CMK (cell line): ENCODE measurements at places on chromosomes 2 and 18.
A peak's percentile ranks its signal among the peaks of the same experiment; 100 is the strongest.

GRCh38 chr2:61295981-61296380, 134.0 kb downstream of the C2orf74 start:
- DNase-seq, result peak; percentile 29

DNA sequence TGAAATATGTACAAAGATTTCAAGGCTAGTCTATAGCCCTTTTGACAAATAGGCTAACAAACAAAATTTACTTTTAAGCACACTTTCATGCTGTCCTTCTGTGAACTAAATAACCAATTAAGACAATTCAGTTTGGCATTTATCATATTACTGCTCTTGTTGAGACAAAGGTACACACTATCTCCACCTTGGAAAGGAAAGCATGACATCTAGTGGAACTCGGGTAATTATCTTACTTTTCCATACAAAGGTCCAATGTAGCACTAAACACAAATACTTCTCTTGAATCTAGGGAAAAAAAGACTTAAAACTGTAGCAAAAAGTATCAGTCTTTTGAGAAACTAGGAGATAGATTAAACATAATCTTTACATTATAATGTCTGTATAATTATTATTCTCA, 125.0 kb upstream of the CD226 start:
- DNase-seq, result no peak

GRCh38 chr2:138777996-138778395, 2.2 kb downstream of the NXPH2 start:
- DNase-seq, result no peak

DNA sequence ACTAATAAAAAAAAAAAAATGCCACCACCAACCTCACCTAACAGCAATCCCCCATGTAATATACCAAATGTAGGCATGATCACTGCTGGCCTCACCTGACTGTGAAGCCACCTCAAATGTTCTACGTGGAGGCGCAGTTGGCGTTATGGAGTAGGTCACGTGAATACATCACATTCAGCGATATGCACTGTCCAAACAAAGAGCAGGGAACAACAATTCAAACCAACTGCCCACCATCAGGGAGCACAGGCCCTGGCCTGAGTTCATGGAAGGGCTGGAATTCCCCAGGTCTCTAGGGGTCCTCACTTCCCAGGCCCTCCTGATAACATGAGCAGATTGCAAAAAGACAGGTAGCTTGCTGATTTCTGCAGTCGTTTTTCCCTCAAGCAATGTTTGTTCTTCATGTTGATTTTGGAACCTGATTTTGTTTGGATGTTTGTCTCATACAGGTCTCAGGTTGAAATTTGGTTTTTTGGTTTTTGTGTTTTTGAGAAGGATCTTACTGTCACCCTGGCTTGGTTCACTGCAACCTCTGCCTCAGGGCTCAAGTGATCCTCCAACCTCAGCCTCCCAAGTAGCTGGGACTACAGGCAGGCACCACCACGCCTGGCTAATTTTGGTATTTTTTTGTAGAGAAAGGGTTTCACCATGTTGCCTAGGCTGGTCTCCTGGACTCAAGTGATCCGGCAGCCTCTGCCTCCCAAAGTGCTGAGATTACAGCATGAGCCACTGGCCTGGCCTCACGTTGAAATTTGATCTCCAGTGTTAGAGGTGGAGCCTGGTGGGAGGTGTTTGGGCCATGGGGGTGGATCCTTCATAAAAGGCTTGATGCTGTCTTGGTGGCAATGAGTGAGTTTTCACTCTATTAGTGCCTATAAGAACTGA, 15.5 kb downstream of the TBC1D8 start:
- DNase-seq, result no peak

GRCh38 chr2:88596141-88596830, 31.0 kb downstream of the EIF2AK3 start:
- no peak for DNase-seq

DNA sequence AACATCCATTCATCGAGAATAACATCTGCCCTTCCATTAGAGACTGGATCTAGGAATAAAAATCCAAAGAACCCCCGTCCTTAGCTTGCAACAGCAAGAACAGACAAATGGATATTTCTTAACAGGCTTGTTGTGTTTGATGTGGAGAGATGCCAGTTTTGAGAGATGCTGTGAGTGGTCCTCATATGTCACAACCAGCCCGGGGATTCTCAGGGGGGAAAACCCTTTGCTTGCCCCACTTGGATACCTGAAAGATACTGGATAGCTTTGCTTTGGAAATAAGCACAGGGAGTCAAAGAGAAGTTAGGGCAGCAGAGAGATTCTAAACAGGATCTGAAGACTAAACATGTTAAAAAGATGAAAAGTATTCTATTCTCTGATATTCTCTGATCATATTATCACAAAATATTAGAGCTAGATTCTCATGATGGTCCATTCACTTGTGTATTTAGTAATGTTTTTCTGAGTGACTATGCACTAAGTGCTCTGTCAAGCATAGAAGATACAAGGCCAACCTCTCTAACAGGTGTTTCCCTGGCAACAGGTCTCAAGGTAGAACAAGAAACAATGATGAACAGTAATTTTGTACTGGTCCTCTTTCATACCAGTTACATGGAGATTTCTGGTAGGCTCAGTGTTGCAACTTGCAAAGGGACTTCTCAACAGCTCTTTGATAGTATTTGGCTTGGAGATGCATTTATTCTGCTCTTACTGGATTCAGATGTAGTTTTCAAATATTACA, 348.2 kb downstream of the MYCN start:
- DNase-seq, result no peak

DNA sequence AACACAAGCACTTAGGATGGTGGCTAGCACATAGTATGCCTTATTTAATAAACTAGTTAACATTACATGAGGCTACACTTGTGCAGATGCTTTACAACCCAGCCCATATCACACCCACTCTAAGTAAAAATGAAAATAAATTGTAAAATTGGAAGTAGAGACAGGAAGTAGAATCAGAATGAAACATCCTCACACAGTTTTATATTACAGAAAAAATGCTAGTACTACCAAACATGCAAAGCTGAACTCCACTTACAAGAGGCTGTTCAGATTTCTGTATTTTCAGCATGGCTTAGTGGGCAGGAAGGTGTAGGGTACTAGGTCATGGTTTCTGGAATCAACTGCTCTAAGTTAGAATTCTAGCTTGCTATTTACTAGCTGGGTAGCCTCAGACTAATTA, 18.2 kb upstream of the CRIM1 start:
- no peak for DNase-seq

DNA sequence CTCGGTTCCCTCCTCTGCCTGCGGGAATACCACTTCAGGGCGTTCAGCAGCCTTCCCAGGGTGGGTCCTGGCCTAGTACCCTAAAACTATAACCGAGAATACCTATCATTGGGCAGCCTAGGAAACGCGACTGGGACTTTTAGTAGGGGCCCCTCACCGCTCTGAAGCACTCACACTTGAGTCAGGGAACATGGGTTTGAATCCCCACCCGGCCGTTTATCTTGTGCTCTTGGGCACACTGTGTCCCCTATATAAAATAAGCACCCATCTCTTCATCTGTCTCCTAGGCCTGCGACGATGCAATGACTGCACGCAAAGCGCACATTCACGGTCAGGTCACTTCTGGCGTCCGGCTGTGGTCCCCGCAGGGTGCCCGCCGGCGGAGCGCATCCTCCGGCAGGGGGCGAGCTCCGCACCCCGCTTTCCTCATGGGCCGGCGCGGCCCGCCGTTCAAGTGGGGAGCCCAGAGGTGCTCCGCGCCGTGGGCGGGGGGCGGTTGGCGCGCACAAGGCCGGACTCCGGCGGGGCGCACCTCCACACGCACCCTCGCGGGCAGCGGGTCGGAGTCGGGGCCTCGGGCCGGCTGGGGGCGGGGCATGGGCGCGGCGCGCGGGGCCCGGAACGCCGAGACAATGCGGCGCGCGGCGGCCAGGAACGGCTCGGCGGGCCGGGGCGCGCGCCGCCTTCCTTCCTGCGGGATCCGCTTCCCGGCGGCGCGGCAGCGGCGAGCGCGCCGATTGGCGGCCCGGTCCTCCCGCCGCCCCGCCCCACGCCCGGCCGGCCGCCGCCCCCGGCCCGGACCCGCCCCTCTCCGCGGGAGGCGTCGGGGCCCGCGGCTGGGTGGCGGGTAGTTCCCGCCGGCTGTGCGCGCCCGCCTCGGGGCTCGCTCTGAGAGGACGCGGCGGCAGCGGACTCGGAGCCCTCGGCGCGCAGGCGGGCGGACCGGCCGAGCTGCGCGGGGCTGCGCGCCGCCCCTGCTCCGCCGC, at the start of gene ASAP2:
TSS of gene ASAP2 (plus strand) at position 850 of the 986 bp plus-strand sequence. CDS start 293 bp downstream, outside the sequence.
- DNase-seq, result peak; percentile 36

GRCh38 chr2:168146892-168147810, 100.2 kb downstream of the STK39 start:
- no peak for DNase-seq

- DNase-seq, result no peak
These were observed 312.6 kb downstream of the DPP10 start for GRCh38 chr2:114754907-114755563.

DNA sequence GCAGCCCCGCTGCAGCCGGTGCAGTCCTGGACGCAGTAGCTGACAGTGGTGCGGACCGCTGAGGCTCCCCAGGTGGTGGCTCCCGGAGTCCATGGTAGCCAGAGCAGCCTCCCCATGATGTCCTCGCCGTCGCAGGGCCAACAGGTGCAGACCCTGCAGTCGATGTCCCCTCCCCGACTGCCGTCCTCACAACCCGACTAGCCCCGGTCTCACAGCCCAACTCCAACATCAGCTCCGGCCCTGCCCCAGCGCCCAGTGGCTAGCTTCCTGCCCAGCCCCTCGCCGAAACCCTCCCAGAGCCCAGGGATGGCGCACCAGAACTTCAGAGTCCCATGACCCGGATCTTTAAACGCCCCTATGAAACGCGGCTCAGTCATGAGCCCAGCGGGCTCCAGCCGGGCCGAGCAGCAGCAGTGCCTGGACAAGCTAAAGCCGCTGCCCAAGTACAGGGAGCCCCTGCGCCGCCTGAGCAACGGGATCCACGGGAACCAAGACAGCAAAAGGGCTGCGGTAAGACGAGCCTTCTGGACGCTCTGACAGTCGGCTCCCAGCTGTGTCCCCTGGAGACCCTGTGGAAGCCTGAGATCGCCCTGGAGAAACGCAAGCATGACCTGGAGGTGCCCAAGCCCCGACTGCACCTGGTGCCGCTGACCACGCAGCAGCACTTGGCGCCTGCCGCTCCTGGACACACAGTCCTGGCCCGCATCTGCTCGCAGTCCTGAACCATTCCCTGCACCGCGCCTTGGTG, 53.8 kb upstream of the TUBA3E start:
- no peak for DNase-seq

- no peak for DNase-seq
These were observed 1.2 kb downstream of the REV1 start for GRCh38 chr2:99488539-99489062.

GRCh38 chr18:55778788-55779690, 191.0 kb upstream of the TCF4 start:
- DNase-seq, result no peak

- DNase-seq, result no peak
These were observed 39.2 kb downstream of the COL4A4 start for GRCh38 chr2:227124811-227125210.

GRCh38 chr2:213164263-213164662, 12.9 kb upstream of the IKZF2 start:
- no peak for DNase-seq

- DNase-seq, result no peak
These were observed 24.1 kb downstream of the HJURP start for GRCh38 chr2:233830111-233830802.

DNA sequence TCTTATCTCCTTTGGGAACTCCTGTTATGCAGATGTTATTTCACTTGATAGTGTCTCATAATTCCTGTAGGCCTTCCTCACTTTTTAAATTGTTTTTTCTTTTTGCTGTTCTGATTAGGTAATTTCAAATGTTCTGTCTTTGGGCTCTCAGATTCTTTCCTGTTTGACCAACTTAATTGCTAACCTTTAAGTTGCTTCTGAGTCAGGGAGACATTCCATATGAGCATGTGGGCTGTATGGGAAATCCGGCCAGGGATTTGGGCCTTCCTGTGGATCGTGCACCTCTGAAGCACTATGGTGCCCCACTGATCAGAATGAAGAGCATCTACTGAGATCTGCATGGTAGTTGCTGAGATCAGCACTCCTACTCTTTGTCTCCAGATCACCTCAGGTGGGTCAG, 44.7 kb upstream of the REEP1 start:
- DNase-seq, result no peak

DNA sequence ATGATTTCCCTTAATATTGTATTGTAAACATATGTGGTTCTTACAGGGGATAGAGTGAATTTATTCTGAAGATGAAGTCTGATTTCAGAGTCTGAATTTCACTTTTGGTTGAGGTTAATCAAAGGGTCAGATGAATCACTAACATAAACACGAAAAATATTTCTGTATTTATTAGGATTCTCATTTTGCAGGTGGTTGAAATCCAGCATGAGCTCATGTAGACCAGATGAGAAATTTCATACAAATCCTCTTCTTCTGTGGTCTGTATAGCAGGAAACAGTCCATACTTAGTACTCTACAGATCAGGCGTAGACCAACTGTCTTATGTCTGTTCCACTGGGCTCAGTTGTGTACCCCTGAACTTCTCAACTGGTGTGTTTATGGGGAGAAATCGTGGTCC, 157.8 kb downstream of the BABAM2 start:
- no peak for DNase-seq

GRCh38 chr2:70921031-70921430, 14.7 kb upstream of the ATP6V1B1 start:
- no peak for DNase-seq

DNA sequence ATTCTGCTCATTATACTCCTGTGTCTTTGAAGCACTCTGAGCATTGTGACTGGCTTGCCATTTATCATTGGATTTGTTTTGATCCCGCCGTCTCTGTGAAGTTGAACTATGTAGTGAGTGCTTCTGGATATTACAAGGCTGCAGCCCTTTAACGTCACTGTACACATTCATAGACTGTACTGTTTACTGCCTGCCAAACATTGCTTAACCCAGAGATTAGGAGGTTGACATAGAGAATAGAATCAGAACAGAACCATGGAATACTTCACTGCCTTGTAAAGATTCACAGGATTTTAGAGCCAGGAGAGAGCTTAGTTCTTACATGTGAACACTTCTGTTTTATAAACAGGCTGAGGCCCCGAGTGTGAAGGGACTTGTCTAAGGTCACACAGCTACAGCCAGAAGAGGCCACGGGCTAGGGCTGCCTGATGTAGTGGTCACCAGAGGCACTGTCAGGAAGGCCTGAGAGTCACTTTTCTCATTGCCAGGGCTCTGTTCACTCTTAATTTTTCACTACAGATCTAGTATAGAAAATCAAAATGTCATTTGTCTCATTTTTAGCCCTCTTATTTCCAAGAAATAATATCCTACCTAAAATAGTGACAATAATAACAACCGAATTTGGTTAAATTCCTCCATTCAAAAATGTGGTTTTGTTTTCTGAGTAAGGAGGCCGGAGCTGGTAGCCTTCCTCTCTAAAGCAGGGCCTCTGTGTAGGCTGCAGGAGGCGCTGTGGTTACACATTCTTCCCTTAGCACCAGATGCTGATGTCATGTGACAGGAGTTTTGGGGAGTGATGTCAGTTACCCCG, 87.9 kb downstream of the UGGT1 start:
- peak; percentile 34 for DNase-seq

DNA sequence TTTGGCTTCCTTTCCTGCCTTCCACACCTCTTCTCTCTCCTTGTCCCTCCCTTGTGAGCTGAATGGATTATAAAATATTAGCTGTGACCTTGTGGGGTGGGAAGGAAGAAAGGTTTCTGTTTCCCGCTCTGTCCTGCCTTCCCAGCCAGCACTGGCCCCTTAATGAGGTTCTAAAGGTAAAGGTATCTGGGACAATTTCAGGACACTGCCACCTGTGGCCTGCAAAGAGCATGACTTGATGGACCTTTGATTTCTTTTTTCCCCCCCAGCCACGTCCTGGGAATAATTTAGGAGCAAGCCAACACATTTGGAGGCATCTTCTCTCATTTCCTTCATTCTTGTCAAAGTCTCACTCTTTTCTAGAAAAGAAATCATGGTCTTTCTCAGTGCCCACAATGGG, 246.7 kb upstream of the EPAS1 start:
- no peak for DNase-seq

- DNase-seq, result no peak
These were observed 30.8 kb upstream of the CCL20 start for GRCh38 chr2:227782804-227783203.
